ENCODE measurements at places on chromosomes 6 and 20.

DNA sequence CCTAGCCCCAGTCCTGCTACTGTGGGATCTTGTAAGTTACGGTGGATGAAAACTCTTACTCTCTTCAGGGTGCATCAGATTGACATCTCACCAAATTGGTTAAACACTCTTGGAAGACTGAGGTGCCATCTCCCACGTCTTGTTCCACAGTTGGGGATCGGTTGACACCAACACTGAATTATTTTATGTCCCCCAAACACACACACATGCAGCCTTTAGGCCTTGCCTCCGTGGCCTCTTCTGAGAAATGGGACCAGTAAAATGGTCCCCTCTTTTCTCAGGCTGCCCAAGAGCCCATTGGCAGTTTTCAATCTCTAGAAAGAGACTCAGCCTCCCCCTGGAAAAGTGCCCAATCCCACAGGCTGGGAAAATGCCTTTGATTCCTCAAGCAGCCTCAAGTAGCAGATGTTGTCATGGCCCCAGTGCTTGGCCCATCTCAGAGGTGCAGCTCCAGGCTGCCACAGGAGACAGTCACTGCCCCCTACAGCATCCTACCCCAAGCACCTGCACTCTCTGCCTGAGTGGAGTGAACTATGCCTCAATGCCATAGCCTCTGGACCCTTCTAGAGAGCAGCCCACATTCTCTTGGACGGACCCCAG is 163.9 kb downstream of the ANKRD60 start:
- no peaks in the 10 kb centered on the region for H3K36me3 ChIP-seq
- H3K4me3 ChIP-seq, result no peak overlapping the region
- H3K27ac ChIP-seq, result no peak overlapping the region
- no peaks in the 10 kb centered on the region for H3K4me1 ChIP-seq

DNA sequence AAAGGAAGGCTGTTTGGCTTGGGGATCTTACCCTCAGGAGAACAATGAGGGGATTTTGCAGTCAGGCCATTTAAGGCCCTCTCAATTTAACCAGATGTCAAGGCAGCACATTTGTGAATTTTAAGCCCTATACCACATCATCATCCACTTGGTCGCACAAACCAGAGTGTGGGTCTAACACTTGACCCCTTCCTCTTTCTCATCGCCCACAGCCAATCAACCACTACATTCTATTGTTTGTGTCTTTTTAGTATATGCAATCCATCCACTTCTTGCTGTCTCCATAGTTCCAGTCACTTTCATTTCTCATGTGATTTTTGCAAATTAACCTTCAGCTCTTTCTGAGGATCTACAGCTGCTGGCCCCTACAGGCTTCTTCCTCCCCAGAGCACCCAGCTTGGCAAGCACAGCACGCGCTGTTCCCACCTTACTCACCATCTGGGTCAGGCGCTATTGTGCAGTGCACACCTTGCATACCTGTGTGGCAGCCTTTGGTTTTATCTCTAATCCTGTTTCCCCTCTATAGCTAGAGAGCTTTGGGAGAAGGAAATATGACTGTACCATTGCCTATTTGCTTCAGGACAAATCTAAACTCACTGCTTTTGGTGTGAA is 32.3 kb upstream of the CD83 start:
- peaks cover 33% of the 10 kb centered on the region for H3K4me1 ChIP-seq
- no peak overlapping the region for H3K4me3 ChIP-seq
- no peak for DNase-seq
- H3K27ac ChIP-seq, result no peak overlapping the region
- peaks cover 6% of the 10 kb centered on the region for H3K27me3 ChIP-seq

- H3K4me3 ChIP-seq, result no peak overlapping the region
- no peak overlapping the region for H3K27ac ChIP-seq
- peaks cover 9% of the 10 kb centered on the region for H3K27me3 ChIP-seq
- DNase-seq, result no peak
Observed at GRCh38 chr20:46694484-46694883, 5.2 kb upstream of the TP53RK start.

GRCh38 chr6:34196833-34197195 is 39.9 kb upstream of the HMGA1 start:
- H3K27ac ChIP-seq, result no peak overlapping the region
- no peaks in the 10 kb centered on the region for H3K36me3 ChIP-seq
- peak overlapping the region; percentile 75 for H3K4me3 ChIP-seq
- no peak for DNase-seq

- no peaks in the 10 kb centered on the region for H3K36me3 ChIP-seq
- H3K4me1 ChIP-seq, result peaks cover 3% of the 10 kb centered on the region
- H3K27me3 ChIP-seq, result peaks cover 60% of the 10 kb centered on the region
Observed at GRCh38 chr20:57267158-57267821, 849 bp upstream of the BMP7 start.

GRCh38 chr6:5941188-5941587 is 65.5 kb downstream of the NRN1 start:
- H3K27me3 ChIP-seq, result no peaks in the 10 kb centered on the region
- H3K4me1 ChIP-seq, result peaks cover 5% of the 10 kb centered on the region
- no peak overlapping the region for H3K27ac ChIP-seq
- no peak for DNase-seq

- H3K4me1 ChIP-seq, result no peaks in the 10 kb centered on the region
- no peaks in the 10 kb centered on the region for H3K36me3 ChIP-seq
- H3K27me3 ChIP-seq, result no peaks in the 10 kb centered on the region
- no peak overlapping the region for H3K27ac ChIP-seq
Observed at GRCh38 chr6:141134723-141135122, 998.0 kb upstream of the GJE1 start.

DNA sequence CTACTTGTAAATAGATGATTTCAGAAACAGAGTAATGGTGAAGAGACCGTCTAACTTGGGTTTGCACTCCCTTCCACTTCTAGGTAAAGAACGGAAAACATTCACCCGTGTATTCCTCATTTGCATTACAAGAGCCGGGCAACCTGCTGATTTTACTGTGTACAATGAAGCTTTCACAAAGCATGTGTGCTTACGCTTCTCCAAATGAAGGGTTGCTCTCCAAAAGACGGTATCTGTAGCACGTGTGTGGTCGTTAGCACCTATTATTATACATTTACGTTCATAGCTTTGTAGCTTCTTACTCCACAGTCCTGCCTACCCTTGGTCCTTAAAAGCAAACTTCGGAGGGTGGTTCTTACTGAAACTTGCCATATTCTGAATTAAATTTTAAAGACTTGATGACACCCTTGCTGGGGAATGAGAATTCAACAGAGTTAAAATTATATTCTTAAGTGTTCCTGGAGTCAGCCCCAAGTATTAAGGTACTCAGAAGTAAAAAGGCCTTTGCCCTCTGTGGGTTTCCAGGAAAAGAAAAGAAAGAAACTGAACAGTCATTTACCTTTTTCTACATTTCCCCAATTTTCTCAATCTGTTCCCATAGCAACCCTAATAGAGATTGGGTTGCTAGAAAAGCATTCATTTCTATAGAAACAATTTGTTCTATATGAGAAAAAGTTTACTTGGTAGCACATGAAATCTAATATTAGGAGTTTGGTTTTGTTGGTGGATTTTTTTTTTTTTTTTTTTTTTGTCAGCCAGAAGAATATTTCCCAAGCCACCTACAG is 61.9 kb upstream of the KCNG1 start:
- H3K36me3 ChIP-seq, result no peaks in the 10 kb centered on the region
- DNase-seq, result no peak
- H3K27ac ChIP-seq, result no peak overlapping the region
- H3K4me1 ChIP-seq, result peaks cover 2% of the 10 kb centered on the region
- no peak overlapping the region for H3K4me3 ChIP-seq

DNA sequence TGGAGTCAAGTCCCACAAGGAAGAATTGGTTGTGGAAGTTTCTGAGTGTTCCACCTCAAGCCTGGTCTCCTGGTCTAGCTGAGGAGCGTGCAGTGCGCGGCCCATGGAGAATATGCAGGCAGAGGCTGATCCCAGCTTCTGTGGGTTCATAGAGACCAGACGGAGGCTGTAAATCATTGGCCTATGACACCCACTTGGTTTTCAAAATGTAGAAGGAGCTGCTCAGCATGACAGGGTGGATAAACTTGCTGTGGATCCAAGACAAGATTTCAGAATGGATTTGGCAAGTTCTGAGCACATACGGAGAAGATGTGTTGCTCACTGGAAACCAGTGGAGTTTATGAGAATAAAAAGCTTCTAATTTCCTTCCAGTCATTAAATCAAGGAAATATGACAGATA is 744 bp downstream of the KIF25 start:
- H3K4me3 ChIP-seq, result no peak overlapping the region
- H3K4me1 ChIP-seq, result peaks cover 2% of the 10 kb centered on the region
- H3K27me3 ChIP-seq, result peaks cover 7% of the 10 kb centered on the region
- no peak for DNase-seq
- no peaks in the 10 kb centered on the region for H3K36me3 ChIP-seq
- no peak overlapping the region for H3K27ac ChIP-seq

DNA sequence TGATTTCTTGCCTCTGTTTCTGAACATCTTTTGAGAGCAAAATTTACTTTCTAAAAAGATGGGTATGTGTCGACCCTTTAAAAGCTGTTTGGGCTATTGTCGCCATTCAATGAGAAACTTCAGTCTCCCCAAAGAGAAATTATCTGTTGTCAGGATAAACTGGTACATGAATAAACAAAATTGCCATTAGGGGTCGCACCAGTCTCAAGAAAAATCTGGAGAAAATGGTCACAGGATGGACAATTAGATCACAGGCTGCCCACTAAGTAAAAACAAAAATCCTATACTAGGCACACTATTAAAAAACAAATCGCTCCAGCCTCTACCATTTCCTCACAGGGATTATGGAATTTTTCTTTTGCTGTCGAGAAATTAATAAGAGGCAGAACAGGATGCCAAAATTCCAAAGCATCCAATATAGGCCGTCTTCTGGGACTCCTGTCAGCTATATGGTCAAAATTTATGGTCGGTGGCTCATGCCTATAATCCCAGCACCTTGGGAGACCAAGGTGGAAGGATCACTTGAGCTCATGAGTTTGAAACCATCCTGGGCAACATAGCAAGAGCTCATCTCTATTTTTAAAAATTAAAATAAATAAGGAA is 5.5 kb upstream of the HLA-E start:
- peaks cover 32% of the 10 kb centered on the region for H3K27me3 ChIP-seq
- H3K4me1 ChIP-seq, result peaks cover 41% of the 10 kb centered on the region
- no peak overlapping the region for H3K4me3 ChIP-seq

- no peak overlapping the region for H3K27ac ChIP-seq
- H3K36me3 ChIP-seq, result no peaks in the 10 kb centered on the region
- H3K27me3 ChIP-seq, result peaks cover 17% of the 10 kb centered on the region
Observed at GRCh38 chr20:13671512-13671911, 32.8 kb upstream of the TASP1 start.

DNA sequence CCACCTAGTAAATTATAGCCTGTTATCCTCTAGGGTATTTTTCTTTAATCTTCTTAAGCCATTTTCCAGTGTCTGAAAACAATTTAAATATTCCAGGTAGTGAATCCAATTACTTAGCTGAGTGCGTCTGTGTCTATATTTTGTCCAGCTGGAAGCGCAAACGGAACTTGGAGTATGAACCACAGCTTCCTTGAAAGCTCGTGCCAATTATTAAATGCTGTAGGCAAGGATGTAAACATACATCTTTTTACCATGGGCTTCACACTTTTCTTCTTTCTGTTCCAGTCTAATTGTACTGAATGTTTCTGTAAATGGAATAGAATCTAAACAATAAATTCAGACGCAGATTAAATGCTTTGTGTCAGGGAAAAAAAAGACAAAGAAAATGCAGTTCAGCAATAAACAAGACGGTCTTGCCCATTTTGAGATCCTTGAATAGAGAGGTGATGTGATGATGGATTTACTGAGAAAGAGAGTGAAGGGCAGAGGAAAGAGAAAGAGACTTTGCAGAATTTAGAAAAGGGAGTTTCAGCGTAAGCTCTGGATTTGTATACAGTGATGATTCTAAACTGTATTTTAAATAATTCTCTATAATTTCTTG is 1.9 kb downstream of the PLCB1 start:
- no peak for DNase-seq
- H3K27ac ChIP-seq, result no peak overlapping the region
- peaks cover 36% of the 10 kb centered on the region for H3K27me3 ChIP-seq
- no peaks in the 10 kb centered on the region for H3K36me3 ChIP-seq
- H3K4me1 ChIP-seq, result peaks cover 24% of the 10 kb centered on the region

All from activated naive CD8-positive, alpha-beta T cell treated with anti-CD3 and anti-CD28 coated beads, Interleukin-2, amount 50 U/mL, for 24 hours (primary cell).